ENCODE measurements at places on chromosomes 5 and 9.

- no peak for DNase-seq
Observed at GRCh38 chr5:52994266-52994665, 5.1 kb downstream of the ITGA2 start.

GRCh38 chr9:25427290-25427689 is 251.0 kb downstream of the TUSC1 start:
- no peak for DNase-seq

DNA sequence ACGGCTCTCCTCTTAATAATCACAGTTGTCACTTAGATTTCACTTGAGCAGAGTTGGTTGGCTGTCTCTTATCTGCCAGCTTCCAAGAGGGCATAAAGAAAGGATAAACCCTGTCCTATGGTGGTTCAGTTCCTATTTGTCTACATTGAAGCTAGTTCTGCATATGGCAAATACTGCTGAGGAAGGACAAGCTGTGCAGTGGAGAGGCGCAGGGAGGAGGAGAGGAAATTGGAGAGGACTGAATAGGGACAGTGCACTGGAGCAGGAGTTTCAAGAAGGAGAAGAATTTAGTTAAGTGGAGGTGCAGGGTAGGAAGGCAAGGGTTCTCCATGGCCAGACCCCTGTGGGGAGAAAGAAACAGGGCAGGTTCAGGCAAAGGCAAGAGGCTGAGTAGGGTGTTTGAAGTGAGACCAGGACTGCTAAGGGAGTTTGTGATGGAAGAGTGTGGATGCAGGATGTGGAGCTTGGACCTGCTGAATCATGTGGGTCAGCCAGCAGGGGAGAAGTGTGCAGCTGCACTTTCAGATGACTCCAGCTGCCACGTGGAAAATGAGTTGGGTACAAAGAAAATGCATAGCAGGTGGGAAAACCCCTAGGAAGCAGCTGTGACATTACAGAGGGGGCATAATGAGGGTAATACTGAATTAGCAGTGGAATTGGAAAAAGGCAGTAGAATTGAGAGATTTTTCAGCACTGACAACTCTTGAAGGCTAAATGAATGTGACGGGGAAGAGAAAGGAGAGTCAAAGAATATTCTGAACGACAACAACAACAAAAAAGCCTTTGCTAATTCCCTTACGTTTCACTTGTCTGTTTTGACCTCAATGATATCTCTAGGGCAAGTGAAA is 66.8 kb downstream of the MAMDC2 start:
- no peak for DNase-seq

DNA sequence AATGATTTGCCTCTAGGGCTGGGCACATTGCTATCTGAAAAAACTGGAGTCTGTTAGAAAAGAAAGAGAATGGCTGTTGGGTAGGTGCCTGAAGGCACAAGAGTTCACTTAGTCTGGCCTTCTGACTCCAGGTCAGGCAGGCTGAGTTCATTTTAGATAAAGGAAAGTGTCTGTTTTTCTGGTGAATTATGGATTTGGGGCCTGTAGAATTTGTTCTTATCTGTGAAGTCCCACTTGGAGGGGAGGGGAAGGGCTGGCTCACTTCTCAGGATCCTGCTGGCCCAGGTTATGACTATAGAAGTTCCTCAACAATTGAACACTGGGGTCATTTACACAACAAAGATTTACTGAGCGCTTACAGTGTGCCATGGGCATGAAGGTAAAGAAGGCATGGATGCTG is 11.5 kb upstream of the SEPTIN8 start:
- no peak for DNase-seq

DNA sequence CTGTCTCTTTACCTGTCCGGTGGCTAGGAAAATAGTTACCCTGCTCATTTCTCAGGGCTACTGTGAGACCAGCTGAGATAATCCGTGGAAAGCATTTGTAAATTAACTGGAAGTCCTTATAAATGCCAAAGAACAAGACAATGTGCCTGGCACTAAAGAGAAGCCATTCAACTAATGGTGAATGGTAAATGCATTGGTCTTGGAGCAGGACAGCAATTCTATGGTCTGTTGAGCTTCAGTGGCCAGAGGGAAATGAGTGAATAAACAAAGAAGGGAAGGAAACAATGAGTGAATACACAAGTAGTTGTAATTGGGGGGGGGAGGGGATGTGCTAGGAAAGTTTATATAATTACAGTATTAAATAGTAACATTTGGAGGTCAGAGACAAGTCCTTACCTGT is 353.6 kb downstream of the SEMA5A start:
- DNase-seq = no peak

GRCh38 chr9:97972753-97973152 is 10.4 kb upstream of the ANP32B start:
- no peak for DNase-seq

- no peak for DNase-seq
Observed at GRCh38 chr9:87502391-87503221, 4.9 kb downstream of the DAPK1 start.

DNA sequence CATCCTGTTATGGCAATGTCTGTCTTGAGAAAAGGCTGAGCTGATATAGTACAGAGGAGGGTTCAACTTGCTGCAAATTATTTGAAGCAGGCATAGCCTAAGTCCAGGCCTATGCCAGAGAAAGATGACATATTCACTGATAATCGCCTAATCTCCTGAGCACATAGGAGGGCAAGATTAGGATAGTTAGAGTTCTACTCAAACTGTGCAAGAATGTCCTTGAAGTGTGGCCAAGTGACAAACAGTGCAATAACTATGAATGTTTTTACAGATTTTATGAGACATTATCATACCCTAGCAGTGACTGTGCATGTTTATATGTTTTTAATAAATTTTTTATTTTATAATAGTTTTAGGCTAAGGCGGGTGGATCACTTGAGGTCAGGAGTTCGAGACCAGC is 96.2 kb downstream of the TSSK1B start:
- no peak for DNase-seq

GRCh38 chr5:32628049-32628844 is 42.9 kb downstream of the SUB1 start:
- DNase-seq = no peak

DNA sequence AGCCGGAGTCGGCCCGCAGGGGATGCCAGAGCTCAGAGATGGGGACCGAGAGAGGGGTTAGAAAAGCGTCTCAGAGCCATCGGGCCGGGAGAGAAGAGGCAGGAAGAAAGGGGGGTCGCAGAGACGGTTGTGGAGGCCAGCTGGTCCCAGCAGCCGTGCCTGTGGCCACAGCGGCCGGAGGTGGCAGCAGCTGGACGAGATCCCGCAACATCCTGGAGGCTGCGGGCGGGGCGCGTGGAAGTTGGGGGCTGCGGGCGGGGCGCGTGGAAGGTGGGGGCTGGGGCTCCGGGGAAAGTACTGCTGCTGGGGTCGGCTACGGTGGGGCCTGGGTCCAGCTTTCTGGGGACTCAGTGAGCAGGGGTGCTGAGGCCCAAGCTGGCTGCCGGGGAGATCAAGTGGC is 34.4 kb upstream of the EGFL7 start:
- DNase-seq = no peak

DNA sequence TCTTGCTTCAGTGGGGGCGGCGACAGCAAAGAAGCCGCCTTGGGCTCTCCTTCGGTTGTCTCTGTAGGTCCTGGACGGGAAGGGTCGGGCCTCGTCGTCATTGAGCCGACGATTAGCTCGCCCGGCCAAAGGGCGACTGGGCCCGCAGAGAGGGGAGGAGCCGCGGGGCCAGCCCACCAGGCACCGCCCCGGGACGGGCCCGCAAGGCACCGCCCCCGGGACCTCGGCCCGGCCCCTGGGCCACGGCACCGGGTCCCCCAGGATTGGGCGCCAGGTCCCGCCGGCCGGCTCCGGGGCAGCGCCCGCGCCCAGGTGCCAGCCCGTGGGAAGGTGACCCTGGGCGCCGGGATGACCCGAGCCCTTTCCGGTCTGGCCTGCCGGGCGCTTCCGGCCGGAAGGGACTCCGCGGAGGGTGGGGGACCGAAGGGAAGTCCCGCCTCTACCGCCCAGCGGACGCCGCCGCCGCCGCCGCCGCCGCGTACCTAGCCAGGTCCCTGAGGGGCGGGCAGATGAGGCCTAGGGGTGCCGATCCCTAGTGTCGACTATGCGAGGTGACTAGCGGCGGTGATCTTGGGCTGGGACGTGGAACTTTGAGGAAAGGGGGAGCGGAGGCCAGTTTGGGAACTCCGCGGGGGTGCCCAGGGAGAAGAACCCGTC is at the start of the genes GBA2 and RGP1:
Gene GBA2 (minus strand): TSS at position 371 of the 657 bp plus-strand sequence. CDS start 524 bp downstream, outside the sequence.
Gene RGP1 (plus strand): TSS at position 430 of the 657 bp plus-strand sequence. CDS start 469 bp downstream, outside the sequence.
- DNase-seq = peak; percentile 78

- no peak for DNase-seq
Observed at GRCh38 chr5:168123631-168124528, 167.6 kb upstream of the WWC1 start.

DNA sequence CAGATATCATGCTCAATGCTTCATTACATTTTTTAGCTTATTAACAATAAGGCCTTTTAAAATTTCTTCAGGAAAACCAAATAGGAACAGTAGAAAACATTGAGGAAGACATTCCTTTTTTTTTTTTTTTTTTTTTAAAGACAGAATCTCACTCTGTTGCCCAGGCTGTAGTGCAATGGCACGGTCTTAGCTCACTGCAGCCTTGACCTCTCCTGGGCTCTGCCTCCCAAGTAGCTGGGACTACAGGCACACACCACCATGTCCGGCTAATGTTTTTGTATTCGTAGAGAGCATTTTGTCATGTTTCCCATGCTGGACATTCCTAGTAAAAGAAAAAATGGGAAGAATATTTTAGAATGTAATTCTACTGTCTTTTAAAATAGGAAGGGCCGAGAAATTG is 60.3 kb downstream of the LMNB1 start:
- no peak for DNase-seq

DNA sequence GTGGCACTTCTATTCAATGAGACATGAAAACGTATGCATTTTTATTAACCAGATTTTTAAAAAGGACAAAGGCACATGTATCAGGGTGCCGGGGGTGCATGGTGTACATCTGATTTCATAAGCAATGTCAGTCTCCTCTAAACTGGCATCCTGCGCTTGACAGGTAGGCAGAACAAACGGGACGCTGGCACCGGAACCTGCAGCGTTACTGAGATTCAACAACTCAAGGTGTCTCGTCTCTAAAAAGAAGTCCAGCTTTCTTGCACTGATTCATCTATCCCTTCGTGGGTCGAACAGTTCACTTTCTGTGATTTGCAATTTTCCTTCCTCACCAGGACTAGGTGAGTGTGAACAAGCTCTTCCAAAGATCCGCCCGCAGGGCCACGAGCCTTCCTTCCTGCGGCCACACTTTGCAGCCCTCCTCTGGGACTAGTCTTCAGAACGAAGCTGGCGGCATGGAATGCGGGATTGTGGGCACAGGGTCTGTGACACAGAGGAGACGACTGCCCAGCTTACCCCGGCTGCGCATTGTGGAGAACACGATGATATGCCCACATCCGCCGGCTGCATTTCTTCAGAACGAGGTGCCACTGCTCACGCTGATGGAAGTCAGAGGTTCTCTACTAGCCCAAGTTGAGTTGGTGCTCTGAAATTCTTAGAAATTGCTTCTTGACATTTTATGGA is 7.2 kb downstream of the SLC6A3 start:
- no peak for DNase-seq

- DNase-seq = no peak
Observed at GRCh38 chr9:123395689-123396511, 39.9 kb downstream of the CRB2 start.

GRCh38 chr5:17989036-17989435 is 354.8 kb downstream of the TAF11L14 start:
- DNase-seq = no peak

DNA sequence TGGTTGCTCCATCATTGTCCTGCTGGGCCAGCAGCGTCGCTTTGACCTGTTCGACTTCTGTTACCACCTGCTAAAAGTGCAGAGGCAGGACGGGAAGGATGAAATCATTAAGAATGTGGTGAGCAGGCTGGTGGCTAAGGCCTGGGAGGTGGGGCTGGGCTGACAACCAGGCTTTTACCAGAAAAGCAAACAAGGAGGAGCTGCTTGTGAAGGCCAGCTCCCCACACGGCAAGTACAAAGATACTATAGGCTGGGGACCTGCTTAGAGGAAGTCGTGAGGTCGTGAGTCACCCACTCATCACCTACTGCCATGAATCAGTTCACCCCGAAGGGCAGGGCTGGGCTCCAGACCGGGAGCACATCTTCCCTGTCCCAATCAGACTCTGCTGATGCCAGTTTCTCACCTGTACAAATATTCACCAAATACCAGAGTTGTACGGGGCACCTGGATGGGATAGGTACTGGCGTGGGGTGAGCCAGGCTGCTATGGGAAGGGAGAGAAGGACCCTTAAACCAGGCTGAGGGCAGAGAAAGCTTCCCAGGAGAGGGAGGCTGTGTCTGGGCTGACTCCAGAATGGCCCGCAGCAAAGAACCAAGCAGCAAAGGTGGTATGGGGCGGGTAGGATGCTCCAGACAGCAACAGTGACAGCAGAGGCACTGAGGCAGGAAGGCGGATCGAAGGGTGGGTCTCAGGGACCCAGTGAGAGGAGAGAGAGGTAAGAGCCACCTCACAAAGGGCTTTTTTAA is 69.3 kb upstream of the NIPAL4 start:
- no peak for DNase-seq

GRCh38 chr5:9499498-9499876 is 46.4 kb downstream of the SEMA5A start:
- no peak for DNase-seq

GRCh38 chr5:10792336-10792735 is 31.3 kb upstream of the DAP start:
- no peak for DNase-seq

DNA sequence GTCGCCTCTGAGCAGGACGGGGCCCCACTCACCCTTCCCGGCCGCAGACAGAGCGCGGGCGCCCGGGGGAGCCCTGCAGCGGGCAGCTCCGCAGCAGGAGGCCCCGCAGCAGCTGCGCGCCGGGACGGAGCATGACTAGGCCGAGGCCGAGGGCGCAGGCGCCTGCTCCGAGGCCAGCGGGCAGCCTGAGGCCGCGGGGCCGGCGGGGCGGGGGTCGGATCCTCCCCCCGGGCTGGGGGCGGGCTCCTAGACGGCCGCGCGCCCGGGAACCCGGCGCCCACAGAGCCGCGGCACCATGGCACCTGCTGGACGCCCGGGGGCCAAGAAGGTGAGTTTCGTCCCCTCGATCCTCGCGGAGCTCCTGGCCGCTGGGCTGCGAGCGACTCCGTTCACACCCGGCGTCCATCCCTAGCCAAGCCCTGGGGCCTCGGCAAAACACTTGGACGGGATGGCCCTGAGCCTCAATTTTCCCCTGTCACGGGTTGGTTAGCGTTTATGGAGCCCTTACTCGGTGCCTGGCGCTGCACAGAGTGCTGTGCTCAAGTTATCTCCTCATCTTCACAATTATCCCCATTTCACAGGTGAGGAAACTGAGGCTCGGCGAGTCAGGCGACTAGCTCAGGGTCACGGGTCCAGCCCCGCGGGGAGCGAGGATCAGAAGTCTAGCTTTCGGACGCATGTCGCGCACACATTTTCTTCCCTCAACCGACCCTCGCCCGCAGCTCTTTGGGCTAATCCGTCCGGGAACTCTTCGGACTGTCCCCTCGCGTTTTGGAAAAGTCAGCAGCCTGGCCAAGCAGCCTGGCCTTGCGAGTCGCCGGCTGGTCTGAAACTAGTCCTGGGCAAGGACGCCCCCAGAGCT is at the start of the genes BHMT2 and DMGDH:
Gene BHMT2 (plus strand): TSS at position 280 of the 862 bp plus-strand sequence. CDS start 16 bp downstream, at position 296.
Gene DMGDH (minus strand): TSS at position 187 of the 862 bp plus-strand sequence. CDS start 54 bp downstream, at position 133.
- no peak for DNase-seq

Data from head of caudate nucleus (tissue), 42 donors.